ENCODE measurements at places on chromosomes 6 and 20. TPM values are rescaled to one million over a fixed set of nuclear protein-coding genes. Genes with fewer than 3 reads are reported as not detected.
A peak's percentile ranks its signal among the peaks of the same experiment; 100 is the strongest.

Gene ZNF184
- 5.0 TPM for total RNA-seq

Gene PNLDC1
- not detected for total RNA-seq

Gene SEC23B
- 21.0 TPM for total RNA-seq

DNA sequence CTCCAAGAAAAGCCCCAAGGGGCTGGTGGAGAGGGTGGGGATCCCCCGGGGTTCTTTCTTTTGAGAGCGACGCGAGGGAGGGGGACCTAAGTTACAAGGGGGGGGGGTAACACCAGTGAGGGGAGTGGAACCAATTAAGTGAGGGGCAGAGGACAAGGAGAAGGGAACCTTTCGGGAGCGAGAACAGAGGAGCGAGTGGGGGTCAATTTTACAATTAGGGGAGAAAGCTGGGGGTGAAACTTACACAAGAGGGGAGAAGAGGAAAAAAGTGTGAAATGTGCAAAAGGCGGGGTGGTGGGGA, 548 bp downstream of the SALL4 start:
- H3K36me3 ChIP-seq = no peaks in the 10 kb centered on the region
- peaks cover 17% of the 10 kb centered on the region for H3K4me1 ChIP-seq
- peaks cover 25% of the 10 kb centered on the region for H3K27me3 ChIP-seq
- DNase-seq = no peak
- H3K27ac ChIP-seq = no peak overlapping the region

DNA sequence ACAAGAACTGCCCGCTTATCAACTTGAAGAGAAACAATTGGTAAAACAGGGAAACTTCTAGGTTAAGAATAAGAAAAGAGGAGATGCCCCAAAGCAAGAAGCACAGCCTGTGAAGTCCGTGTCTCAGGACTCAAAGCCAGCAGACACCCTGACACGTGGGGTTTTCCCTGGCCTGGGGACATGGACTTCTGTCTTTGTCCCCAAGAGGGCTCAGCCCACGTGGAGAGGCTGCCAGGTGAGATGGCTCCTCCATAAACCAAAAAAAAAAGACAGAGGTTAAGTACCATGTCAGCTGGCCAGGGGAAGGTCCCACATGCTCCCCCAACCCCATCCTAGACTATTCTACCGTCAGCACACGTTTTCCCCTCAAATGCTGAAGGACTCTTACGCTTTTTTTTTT, 9.9 kb downstream of the SERPINB6 start:
- H3K4me1 ChIP-seq = peaks cover 76% of the 10 kb centered on the region
- peaks cover 7% of the 10 kb centered on the region for H3K36me3 ChIP-seq
- no peak for DNase-seq
- H3K27ac ChIP-seq = peak overlapping the region; percentile 33
- no peak overlapping the region for H3K4me3 ChIP-seq
- no peaks in the 10 kb centered on the region for H3K27me3 ChIP-seq

- DNase-seq = no peak
- H3K4me3 ChIP-seq = no peak overlapping the region
- H3K27me3 ChIP-seq = no peaks in the 10 kb centered on the region
- peaks cover 46% of the 10 kb centered on the region for H3K36me3 ChIP-seq
These were observed 44.7 kb upstream of the ADIG start for GRCh38 chr20:38536310-38536709.

DNA sequence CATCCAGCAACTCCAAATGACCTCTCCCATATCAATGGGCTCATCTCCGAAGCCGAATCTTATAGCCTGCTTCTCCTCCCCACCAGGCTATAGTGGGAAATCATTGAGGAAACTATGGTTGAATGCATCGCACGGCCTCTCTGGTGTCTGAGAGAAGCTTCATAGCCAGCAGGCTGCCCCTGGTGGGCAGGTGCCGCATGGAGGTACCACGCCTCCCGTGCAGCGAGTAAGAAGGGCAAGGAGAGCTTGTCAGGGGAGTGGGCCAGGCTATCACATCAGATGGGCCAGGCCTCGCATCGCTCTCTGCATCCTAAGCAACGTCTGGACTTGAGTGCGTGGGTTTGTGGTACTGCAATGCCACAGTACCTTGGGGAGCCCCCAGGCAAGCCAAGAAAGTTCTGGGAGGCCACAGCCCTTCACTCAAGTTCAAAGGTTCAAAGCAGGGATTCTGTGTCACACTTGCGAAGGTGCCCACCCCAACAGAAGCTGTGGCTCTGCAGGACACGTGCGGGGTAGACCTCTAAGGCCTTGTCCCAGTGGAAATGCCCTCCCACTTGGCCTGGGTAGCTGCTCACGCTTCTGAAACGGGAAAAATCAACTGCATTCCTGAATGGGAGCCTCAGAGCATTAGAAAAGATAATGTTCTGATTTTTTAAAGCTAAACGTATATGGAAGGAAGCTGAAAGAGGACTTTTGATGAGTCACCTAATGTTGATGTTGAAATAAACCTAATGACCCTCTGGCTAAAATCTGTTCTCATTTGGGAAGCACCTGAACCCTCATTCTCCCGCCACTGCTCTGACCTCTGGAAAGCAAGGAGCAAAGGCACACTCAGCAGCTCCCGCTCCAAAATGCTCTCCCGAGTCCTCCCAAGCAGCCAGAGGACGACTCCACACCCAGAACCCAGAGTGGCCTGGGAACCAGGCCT, 8.4 kb upstream of the IRF4 start:
- no peak for DNase-seq
- H3K4me1 ChIP-seq = no peaks in the 10 kb centered on the region
- no peak overlapping the region for H3K4me3 ChIP-seq
- H3K36me3 ChIP-seq = no peaks in the 10 kb centered on the region
- peaks cover 94% of the 10 kb centered on the region for H3K27me3 ChIP-seq

DNA sequence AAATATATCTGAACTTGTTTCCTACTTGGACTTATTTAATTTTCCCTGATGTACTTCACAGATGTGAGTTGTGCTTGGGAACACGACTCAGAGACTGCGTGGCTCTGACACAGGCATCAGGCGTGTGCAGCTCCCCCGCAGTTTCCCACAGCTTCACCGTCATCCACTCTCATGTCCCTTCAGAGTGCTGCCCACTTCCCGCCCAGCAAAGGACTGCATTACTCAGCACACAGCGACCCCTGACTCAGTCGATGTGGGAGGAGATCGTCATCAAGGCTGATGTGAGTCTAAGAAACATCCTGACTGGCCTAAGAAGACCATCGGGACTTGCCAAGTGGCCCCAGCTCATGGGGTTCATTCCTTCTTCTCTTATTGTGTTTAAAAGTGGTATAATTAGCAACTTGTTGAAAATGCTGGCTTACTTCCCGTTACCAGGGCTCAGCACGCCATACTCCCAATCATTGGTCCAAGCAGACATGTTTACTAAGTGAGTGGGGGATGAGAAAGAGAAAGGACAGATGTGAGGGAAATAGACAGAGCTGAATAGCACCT, 539.4 kb upstream of the JARID2 start:
- peak overlapping the region; percentile 57 for H3K27ac ChIP-seq
- no peaks in the 10 kb centered on the region for H3K27me3 ChIP-seq
- no peak for DNase-seq
- H3K4me1 ChIP-seq = peaks cover 27% of the 10 kb centered on the region
- H3K36me3 ChIP-seq = no peaks in the 10 kb centered on the region

GRCh38 chr6:105374010-105374420, 28.9 kb downstream of the PREP start:
- H3K36me3 ChIP-seq = peaks cover 53% of the 10 kb centered on the region
- H3K27me3 ChIP-seq = no peaks in the 10 kb centered on the region
- no peak for DNase-seq
- H3K4me3 ChIP-seq = no peak overlapping the region
- no peak overlapping the region for H3K27ac ChIP-seq
- H3K4me1 ChIP-seq = no peaks in the 10 kb centered on the region

- H3K4me3 ChIP-seq = no peak overlapping the region
- no peaks in the 10 kb centered on the region for H3K4me1 ChIP-seq
- H3K36me3 ChIP-seq = no peaks in the 10 kb centered on the region
- peak overlapping the region; percentile 12 for H3K27ac ChIP-seq
- H3K27me3 ChIP-seq = no peaks in the 10 kb centered on the region
These were observed 19.3 kb upstream of the WFDC2 start for GRCh38 chr20:45450097-45450818.

DNA sequence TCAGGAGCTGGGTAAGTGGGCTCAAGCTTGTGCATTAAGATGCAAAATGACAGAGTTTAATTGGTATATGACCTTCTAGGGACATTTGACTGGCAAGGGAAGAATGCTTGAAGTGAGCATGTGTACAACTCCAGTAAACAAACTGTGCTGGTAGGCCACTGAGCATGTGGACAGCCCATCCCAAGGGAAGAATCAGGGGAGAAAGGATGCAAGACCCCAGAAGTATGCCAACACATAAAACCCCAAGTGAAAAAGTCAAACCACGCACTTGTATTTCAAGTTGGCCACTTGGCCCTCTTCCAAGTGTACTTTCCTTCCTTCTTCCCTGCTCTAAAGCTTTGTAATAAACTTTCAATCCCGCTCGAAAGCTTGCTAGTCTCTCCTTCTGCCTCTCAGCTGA, 10.4 kb upstream of the THBD start:
- H3K27ac ChIP-seq = no peak overlapping the region
- H3K36me3 ChIP-seq = no peaks in the 10 kb centered on the region
- no peak for DNase-seq
- no peaks in the 10 kb centered on the region for H3K27me3 ChIP-seq
- no peak overlapping the region for H3K4me3 ChIP-seq

GRCh38 chr6:142531727-142532126, 229.9 kb downstream of the ADGRG6 start:
- H3K36me3 ChIP-seq = no peaks in the 10 kb centered on the region
- no peaks in the 10 kb centered on the region for H3K27me3 ChIP-seq
- no peaks in the 10 kb centered on the region for H3K4me1 ChIP-seq

- H3K4me3 ChIP-seq = peak overlapping the region; percentile 23
- peaks cover 34% of the 10 kb centered on the region for H3K4me1 ChIP-seq
- no peaks in the 10 kb centered on the region for H3K36me3 ChIP-seq
- DNase-seq = no peak
- H3K27me3 ChIP-seq = no peaks in the 10 kb centered on the region
These were observed 31.1 kb downstream of the CNKSR3 start for GRCh38 chr6:154479351-154479769.

GRCh38 chr20:50371878-50372769, 138.1 kb upstream of the PTPN1 start:
- H3K4me1 ChIP-seq = no peaks in the 10 kb centered on the region
- H3K36me3 ChIP-seq = no peaks in the 10 kb centered on the region
- no peak for DNase-seq

GRCh38 chr6:13101409-13101808, 226.9 kb downstream of the TBC1D7 start:
- H3K4me1 ChIP-seq = peaks cover 4% of the 10 kb centered on the region
- DNase-seq = no peak
- H3K4me3 ChIP-seq = no peak overlapping the region
- H3K27me3 ChIP-seq = no peaks in the 10 kb centered on the region
- H3K36me3 ChIP-seq = no peaks in the 10 kb centered on the region

DNA sequence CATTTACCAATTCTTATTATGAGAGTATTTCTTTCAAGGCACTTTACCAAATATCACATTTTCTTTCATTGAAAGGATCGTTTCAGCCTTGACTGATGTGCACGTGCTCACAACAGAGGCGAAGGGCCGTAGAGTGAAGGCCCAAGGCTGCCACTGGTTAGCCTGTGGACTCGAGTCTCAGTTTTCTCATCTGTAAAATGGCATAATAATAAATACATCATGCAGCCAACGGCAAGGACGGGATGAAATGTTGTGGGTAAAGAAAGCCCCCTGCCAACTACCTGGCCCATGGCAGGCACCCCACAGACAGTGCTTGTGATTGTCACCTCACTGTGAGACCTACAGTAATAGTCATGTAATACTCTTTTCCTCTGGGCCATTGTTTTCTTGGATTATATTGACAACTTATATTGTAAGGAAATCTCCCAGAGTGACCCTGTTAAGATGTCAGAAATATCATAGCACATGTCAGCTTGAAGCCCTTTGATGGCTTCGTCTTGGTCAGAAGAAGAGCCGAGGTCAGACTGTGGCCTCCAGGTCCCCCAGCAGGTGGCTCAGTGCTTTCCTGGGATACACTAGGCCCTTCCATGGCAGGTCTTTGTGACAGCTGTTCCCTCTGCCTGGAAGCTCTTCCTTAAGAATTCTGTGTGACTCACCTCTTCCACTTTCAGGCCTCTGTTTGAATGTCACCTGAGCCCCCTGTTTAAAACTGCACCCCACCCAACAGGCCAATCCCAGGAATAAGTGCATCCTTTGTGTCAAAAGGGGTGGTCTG, 36.3 kb downstream of the FAM50B start:
- peaks cover 18% of the 10 kb centered on the region for H3K4me1 ChIP-seq
- DNase-seq = no peak
- no peaks in the 10 kb centered on the region for H3K27me3 ChIP-seq
- no peak overlapping the region for H3K4me3 ChIP-seq

- H3K27ac ChIP-seq = no peak overlapping the region
- H3K27me3 ChIP-seq = peaks cover 12% of the 10 kb centered on the region
- no peak for DNase-seq
- H3K36me3 ChIP-seq = no peaks in the 10 kb centered on the region
- no peak overlapping the region for H3K4me3 ChIP-seq
These were observed 5.4 kb upstream of the DEK start for GRCh38 chr6:18269717-18270116.

DNA sequence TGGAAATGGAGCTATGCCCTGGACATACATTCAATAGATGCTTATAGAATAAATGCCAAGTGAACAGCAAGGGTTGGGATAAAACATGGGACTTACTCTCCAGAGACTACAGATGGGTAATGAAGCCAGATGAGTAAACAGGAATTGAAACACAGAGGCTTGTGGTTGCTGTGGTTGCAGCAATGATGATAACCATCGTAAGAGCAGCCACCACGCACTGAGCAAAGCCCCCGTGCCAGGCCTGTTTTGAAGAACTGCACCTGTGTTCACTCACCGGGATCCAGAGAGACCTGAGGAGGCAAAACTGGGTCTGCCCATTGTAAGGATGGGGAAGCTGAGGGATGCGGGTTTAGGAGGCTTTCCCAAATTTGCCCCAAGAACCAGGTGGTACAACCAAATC, 431.1 kb upstream of the CDH4 start:
- H3K36me3 ChIP-seq = no peaks in the 10 kb centered on the region
- peak; percentile 66 for DNase-seq
- no peaks in the 10 kb centered on the region for H3K4me1 ChIP-seq
- H3K4me3 ChIP-seq = no peak overlapping the region

DNA sequence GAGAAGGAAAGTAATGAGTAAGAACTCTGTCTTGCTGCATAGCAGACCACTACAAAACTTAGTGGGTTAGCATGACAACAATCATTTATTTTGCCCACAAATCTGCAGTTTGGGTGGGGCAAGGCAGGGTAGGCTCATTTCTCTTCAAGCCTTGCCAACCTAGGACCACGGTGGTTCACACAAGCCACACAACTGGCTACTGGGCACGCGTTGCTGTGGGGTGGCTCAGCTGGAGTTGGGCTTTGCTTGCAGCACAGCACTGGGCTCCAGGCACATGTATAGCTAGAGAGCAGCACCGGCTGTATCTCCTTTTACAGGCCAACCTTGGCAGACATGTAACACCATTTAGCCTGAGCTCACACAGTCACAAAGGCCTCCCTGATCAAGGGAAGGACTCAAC, 4.6 kb upstream of the NXT1 start:
- H3K4me3 ChIP-seq = no peak overlapping the region
- DNase-seq = no peak
- H3K27me3 ChIP-seq = no peaks in the 10 kb centered on the region
- no peaks in the 10 kb centered on the region for H3K36me3 ChIP-seq

All from esophagus muscularis mucosa (tissue), 4 donors.